SK-MEL-5 (cell line): ENCODE measurements at places on chromosomes 7 and 10. TPM values are rescaled to one million over a fixed set of nuclear protein-coding genes. Genes with fewer than 3 reads are reported as not detected.

The ORC5 gene
- 68.0 and 81.2 TPM in 2 replicates for total RNA-seq

The HOXA13 gene
- 1.5 and 2.0 TPM in 2 replicates for total RNA-seq

The PLXNA4 gene
- total RNA-seq = 0.08 and 0.18 TPM in 2 replicates

The INA gene
- 0.37 and 0.56 TPM in 2 replicates for total RNA-seq

The FLNC gene
- total RNA-seq = 0.05 and 0.11 TPM in 2 replicates

The IKZF1 gene
- not detected in 2 replicates for total RNA-seq

The RSPH10B gene
- 0.34 TPM in 1 of 2 replicates, not detected in the other for total RNA-seq

The THSD7A gene
- 0.45 and 0.67 TPM in 2 replicates for total RNA-seq

The CRTAC1 gene
- total RNA-seq = 1.8 and 2.6 TPM in 2 replicates

The GIMAP4 gene
- total RNA-seq = not detected in 2 replicates

The MYOF gene
- total RNA-seq = 8.9 and 9.1 TPM in 2 replicates

The CDC14C gene
- not detected in 2 replicates for total RNA-seq

The SKIDA1 gene
- total RNA-seq = 0.08 and 0.32 TPM in 2 replicates

The RGR gene
- 3.8 and 4.5 TPM in 2 replicates for total RNA-seq
